ENCODE measurements at places on chromosomes 3 and 15.

- no peak for DNase-seq
These were observed 285.0 kb upstream of the C2CD4B start for GRCh38 chr15:62450061-62450460.

- DNase-seq, result no peak
These were observed 341.7 kb upstream of the PROK2 start for GRCh38 chr3:72126441-72127223.

DNA sequence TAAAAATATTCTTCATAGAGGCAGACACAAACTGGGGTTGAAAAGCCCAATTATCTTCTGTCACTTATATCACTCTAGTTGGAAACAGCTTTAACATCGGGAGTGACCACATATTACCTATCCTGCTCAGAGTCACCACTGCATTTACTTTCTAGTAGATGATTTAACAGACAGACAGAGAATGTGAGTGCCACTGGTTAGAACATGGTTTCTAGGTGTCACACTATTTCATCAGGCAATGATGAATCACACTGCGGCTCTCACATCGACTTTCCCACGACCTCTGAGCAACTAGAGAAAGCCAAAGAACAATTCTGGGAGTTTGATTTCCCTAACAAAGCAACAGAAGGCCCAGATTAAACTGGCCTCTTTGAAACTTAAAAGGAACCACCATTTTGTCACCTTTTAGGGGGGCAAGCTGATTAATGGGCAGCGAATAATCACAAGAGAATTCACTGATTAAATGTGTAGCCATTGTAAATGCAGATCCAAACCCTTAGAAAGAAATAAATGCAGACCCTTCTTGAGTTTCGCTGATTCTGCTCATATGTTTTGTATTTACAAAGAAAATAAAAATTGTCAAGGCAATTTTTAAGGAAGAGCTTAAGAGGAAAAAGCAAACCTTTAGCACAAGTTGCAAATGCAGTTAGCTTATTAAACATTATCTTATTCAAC is 112.6 kb upstream of the KBTBD8 start:
- no peak for DNase-seq

- no peak for DNase-seq
These were observed 58.6 kb upstream of the CCDC80 start for GRCh38 chr3:112699436-112699978.

DNA sequence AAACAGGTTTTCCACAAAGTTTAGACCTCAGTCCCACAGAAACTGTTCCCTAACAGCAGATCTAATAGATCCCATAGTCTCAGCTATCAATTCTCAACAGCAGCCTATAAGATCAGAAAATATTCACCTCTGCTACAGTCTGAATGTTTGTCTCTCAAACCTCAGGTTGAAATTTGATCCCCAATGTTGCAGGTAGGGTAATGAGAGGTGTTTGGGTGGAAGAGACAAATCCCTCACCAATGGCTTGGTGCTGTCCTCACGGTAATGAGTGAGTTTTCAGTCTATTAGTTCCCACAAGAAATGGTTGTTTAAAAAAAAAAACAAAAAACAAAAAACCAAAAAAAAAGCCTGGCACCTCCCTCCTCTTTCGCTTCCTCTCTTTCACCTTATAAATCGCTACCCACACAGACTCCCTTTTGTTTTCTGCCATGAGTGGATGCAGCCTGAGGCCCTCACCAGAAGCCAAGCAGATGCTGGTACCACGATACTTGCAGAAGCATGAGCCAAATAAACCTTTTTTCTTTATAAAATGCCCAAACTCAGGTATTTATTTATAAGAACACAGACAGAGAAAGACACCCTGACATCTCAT is 14.2 kb downstream of the ZNF280D start:
- no peak for DNase-seq

DNA sequence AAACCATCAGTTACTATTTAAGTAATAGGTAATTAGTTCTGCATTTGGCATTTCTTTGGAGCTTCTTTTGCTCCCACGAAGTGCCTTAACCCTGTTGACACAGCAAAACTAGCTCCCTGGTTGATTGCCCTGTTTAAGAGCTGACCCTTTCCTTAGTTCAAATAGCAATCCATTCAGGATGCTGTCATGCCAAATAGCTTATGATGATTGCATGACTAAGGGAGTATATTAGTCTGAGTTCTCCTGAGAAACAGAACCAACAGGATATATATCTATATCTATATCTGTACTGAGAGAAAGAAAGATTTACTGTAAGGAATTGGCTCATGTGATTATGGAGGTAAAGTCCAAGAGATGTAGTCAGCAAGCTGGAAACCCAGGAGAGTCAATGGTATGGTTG is 50.3 kb upstream of the SPRED1 start:
- no peak for DNase-seq

DNA sequence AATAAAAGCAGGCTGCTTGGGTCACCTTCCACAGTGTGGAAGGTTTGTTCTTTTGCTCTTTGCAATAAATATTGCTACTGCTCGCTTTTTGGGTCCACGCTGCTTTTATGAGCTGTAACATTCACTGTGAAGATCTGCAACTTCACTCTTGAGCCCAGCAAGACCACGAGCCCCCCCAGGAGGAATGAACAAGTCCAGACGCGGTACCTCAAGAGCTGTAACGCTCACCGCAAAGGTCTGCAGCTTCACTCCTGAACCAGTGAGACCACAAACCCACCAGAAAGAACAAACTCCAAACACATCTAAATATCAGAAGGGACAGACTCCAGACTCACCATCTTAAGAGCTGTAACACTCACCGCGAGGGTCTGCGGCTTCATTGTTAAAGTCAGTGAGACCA is 47.5 kb upstream of the CCR4 start:
- no peak for DNase-seq

GRCh38 chr15:84981711-84982300 is at the start of gene PDE8A:
TSS of gene PDE8A (plus strand) at chr15:84981856. CDS start at chr15:84982163, 307 bp downstream.
- peak; percentile 78 for DNase-seq
